Stimulated activated CD8-positive, alpha-beta memory T cell treated with anti-CD3 and anti-CD28 coated beads, Interleukin-2, amount 100 ng/mL, for 1 hour (primary cell): ENCODE measurements at places on chromosomes 3 and 15.

DNA sequence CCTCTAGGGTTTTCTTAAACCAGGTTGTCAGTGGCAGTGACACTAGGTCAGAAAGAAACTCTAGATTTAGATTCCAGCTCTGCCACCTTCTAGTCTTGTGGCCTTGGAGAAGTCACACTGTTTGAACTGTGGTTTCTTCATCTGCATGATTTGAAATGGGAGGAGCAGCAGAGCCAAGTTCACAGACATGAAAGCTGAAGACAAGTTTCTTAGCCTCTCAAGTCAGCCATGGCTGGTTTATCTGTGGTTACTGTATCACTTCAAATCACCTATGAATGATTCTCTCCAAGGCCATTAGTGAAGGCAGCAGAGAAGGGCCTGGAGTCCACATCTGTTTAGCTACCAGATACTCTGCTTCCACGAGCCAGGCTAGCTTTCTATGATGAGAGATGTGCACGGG, 15.6 kb downstream of the CLEC3B start:
- DNase-seq: no peak

GRCh38 chr15:82124331-82125263, 78.8 kb upstream of the MEX3B start:
- no peak for DNase-seq

DNA sequence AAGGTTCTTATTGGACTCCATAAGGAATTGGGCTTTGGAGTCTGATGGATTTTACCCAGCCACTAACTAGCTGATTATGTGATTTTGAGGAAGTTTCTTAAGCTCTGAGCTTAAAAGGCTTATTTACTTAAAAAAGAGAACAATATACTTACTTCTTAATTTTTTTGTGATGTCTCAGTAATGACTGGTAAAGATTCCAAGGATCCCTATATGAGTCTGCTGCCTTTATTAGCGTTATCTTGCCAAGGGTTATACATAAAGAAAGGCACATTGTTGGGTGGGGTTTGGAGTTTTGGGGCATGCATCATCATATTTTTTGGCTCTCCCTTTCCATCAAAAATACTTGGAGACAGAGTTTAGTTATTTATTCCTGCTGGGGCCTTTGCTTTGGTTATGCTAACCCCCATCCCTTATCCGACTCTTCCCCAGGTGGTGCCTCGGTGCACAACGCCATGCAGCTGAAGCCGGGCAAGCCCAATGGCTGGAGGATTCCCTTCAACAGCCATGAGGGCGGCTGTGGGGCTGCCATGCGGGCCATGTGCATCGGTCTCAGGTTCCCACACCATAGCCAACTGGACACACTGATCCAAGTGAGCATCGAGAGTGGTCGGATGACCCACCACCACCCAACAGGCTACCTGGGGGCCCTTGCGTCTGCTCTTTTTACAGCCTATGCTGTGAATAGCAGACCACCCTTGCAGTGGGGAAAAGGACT, 6.7 kb downstream of the ADPRH start:
- no peak for DNase-seq

- no peak for DNase-seq
Observed at GRCh38 chr15:44163370-44163769, 31.7 kb downstream of the FRMD5 start.

GRCh38 chr3:37715358-37715757, 146.3 kb upstream of the CTDSPL start:
- no peak for DNase-seq

DNA sequence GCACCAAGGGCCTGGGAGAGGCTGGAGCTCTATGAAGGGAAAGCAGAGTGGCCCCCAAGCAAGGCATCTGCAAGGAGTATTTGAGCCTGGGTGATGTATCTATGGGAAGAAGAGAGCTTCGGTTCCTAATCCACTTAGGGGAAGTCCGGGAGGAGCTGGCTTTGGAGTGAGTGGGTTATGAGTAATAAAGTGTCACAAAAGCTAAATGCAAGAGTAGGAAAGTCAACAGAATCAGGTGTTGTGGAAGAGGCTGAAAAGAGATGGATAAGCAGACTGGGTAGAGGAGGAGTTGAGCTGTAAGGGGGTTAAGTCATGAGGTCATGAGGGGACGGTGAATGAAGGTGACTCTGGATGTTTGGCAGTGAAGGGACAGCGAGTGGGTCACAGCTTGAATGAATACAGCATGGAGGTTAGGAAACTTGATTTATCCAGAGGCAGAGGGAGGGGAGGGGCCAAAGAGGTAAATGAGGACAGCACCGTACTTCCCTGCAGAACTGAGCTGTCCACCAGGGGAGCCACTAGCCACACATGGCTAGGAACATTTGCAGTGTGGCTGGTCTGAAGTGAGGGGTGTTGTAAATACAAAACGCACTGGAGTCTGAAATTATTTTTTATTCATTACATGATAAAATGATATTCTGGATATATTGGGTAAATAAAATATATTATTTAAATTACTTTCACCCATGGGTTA, 83.3 kb downstream of the ADCY5 start:
- DNase-seq: no peak

DNA sequence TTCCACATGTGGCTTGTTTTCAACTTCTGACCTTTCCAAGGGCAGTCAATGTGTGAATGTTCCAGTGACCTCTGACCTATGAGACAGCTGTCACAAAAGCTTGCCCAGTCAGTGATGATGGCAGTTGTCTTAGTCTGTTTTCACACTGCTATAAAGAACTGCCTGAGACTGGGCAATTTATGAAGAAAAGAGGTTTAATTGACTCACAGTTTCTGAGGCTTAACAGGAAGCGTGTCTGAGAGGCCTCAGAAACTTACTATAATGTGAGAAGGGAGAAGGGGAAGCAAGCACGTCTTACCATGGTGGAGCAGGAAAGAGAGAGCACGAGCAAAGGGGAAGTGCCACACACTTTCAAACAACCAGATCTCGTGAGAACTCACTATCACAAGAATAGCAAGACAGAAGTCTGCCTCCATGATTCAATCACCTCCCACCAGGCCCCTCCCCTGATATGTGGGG, 95.6 kb downstream of the ECT2 start:
- DNase-seq: no peak

DNA sequence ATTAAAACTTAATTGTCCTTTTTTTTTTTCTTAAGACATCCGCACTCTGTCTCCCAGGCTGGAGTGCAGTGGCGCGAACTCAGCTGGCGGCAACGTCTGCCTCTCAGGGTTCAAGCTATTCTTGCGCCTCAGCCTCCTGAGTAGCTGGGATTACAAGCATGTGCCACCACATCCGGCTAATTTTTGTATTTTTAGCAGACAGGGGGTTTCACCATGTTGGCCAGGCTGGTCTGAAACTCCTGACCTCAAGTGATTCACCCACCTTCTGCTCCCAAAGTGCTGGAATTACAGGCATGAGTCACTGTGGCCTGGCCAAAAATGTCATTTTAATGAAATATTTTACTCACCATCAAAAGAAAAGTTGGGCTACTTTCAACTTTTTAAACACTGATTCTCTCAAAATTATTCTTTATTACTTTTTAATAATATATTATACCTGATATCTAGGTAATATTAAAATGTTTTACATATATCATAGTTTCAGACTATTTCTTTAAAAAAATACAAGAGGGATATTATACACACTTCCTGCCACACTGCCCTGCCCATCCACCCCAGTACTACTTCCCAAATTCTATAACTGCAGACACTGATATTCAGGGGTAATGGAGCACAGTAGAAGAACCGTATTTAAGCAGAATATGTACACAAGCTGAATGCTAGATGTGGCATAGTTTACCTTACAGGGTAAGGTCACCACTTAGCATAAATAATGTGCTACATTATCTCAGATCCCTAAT, 723.9 kb upstream of the ZNF385D start:
- no peak for DNase-seq

- no peak for DNase-seq
Observed at GRCh38 chr3:128411574-128412064, 55.1 kb downstream of the DNAJB8 start.

DNA sequence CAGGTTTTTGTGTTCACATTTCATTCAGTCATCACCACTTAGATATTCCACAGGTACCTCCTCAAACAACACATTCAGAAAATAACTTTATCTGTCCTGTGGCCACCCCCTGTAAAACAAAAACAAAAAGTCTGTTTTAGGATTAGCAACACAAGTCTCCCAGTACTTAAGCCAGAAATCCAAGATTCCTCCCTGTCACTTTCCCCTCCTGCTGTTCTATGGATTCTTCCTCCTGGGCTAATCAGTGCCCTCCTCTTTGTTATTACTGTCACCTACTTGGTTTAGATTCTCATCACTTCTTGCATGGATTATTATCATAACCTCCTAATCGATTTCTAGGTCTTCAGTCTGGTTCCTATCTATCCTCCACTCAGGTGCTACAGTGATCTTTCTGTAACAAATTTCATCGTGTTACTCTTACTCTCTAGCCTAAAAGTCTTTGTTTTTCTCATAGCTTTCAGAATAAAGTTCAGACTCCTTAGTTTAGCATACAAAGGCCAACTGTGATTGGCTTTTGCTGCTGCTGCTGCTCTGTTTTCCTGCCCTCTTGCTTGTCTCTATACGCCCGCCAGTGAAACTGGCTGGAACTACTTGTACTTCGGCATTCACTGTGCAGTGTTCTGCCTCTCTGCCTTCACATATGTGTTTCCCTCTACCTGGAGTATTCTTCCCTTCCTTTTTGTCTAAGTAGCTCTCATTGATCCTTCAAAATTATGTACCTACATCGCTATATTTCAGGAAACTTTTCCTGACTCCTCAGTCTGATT, 32.2 kb downstream of the PPP2R3A start:
- no peak for DNase-seq

GRCh38 chr3:134068429-134068828, 38.7 kb upstream of the SLCO2A1 start:
- no peak for DNase-seq

GRCh38 chr3:69212411-69213160, 90.2 kb upstream of the LMOD3 start:
- no peak for DNase-seq

- DNase-seq: no peak
Observed at GRCh38 chr3:100932491-100932890, 60.7 kb downstream of the ABI3BP start.

- DNase-seq: no peak
Observed at GRCh38 chr15:29092376-29093064, 177.1 kb downstream of the NSMCE3 start.

DNA sequence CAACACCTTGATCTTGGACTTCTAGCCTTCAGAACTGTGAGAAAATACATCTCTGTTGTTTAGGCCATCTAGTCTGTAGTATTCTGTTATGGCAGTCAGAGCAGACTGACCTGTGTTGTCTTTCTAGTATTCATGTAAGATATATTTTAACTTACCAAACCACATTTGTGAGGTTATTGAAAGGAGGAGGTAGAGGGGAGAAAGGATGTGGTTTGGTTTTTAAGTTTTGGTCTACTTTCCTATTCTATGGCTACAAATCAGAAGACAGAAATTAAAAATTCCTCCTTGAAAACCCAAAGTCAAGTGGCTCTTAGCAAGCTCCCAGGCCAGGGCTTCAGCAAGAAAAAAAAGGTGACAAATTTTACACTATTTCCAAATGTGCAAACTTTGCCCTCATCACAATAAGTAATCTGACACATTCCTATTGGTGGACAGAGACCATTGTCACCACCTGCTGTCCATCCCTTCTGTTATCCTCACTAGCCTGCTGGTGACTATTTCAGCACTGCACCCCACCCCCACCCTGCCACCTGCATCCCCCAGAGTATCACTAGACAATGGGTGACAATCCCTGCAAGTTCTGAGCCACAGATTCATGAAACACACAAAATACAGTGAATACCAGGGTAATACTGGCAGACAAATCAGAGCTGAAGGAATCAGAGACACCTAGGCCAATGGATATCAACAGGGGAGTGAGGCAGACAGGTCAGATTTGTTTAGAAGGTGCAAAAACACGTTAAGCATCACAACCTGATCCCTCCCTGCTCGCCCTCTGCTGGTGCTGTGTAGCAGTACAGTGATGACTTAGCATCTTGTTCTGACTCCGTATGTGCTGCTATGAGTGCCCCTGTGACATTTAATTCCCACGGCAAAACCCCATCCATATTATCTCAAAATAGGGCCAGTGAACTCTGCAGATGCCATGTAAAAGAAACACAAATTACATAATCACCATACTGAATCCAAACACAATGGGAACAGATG, 79.0 kb upstream of the DCLK3 start:
- DNase-seq: peak; percentile 5

- DNase-seq: no peak
Observed at GRCh38 chr3:17442332-17443049, 299.9 kb downstream of the TBC1D5 start.

- DNase-seq: no peak
Observed at GRCh38 chr15:68367226-68367625, 64.7 kb downstream of the ITGA11 start.
